Stimulated activated CD8-positive, alpha-beta memory T cell treated with anti-CD3 and anti-CD28 coated beads, Interleukin-4, amount 100 ng/mL, for 4 hours (primary cell): ENCODE measurements at places on chromosomes 4 and X.

DNA sequence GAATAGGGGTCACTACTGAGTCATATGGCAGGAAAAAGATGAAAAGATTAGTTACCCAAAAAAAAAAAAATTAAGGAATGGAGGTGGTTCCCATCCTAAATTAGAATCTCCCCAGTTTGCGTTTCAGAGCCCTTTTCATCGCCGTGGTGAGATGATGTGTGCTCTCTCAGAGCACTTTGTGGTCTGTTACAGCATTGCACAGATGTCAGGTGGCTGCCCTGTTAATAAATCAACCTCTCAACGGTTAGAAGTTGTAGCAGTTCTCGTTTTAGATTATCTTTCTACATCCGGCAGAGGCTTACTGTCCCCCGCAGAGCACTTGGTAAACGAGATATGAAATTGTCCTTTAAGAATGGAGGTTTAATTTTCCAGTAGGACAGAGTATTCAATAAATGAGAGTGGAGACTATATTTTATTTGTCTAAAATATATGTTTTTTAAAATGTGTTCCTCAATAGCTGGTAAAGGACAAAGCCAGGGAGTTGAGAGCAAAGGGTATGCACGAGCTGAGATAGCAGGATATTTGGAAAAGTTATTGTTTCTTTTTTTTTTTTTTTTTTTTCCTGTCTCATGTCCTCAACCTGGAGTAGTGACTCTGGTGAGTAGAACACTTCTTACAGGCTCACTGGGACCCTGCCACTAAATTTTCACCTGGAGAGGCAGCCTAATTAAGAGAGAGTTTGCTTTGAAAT is 26.9 kb downstream of the AFF1 start:
- DNase-seq: no peak

DNA sequence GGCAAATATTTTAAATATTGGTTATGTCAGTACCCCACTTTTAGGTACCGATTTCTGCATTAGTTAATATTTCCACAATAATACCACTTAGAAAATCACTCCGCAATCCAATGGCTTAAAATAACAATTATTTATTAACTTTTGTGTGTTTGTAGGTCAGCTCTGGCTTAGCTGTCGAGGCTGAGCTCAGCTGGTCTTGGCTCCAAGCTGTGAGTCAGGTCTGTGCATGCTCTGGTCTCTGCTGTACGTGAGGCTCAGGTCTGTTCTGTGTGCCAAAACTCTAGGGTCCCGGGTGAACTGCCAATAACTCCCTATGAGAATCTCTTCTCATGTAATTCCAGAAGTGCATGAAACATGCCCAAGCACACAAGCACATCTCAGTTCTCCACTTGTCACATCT is 245.8 kb upstream of the GK2 start:
- no peak for DNase-seq

DNA sequence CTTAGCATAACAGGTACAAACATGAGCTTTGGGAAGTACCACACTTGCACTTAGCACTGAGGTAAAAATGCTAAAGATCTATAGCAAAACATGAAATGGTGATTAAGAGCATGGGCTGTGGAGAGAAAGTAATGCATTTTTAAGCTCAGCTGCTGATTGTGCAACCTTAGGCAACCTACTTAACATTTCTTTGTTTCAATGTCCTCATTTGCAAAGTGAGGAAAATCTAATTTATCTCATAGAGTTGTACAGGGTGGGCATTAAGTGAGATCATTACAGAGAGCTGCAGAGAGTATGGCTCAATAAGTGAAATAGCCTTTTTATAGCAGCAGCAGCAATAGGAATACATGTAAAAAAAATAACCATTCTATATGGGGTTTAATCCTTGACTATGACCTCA is 87.0 kb downstream of the PAK3 start:
- no peak for DNase-seq

DNA sequence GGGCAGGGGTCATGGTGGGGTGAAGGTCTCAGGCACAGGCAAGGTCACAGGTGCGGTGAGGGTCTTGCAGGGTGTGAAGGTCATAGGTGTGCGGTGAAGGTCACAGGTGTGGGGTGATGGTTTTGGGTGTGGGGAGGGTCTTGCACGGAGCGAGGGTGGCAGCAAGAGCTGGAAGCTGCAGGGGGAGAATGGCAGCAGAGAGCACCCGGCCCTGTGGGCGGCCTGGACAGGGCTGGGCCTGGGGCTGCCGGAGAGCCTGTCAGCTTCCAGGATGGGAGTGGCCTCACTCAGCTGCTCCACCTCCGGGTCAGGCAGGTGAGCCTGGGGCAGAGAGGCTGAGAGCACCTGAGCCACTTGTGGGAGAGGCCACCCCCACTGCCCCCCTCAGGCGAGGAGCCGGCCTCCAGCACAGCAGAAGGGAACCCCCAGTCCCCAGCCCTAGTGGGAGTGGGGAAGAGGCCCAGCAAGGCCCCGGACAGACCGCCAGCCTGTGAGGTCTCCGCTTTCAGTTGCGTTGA is 1.5 kb downstream of the MSANTD1 start:
- DNase-seq: no peak

- no peak for DNase-seq
Observed at GRCh38 chr4:55218041-55218440, 92.6 kb upstream of the KDR start.
